ENCODE measurements at places on chromosomes 2 and 18.

DNA sequence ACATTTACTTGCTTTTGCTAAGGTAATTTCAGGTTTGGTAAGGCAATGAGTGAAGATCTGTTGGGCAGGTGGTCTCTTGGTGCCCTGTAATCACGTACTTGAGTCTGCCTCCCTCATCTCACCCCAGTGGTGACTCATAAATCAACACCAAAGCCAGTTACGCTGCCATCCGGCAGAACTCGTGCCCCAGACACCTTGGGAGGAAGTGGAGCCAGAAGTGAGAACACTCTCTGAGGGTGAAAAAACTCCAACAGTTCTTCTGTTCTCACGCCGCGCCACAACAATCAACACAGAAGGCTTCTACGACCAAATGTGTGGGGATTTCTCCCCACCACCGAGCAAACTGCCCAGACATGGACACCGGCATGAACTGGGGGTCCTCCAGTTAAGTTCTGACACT lies 206.2 kb downstream of the ARL4C start:
- no peak for DNase-seq

DNA sequence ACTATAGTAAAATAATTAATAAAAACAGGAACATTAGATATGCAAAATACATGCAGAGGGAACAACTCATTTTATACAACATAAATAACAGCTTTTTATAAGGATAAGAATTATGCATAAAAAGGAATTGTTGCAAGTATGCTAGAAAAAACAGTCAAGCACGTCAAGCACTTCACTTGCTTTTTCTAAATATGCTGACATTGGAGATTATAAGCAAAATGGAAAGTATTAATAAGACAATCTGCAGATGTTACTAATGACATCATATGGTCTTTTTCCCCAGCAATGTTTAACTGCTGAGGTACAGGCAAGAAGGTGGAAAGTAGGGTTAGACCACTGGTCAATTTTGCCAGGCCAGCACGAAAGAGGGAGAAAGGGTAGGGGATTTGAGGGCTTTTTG lies 111.7 kb downstream of the HIBCH start:
- no peak for DNase-seq

- DNase-seq, result no peak
Observed at GRCh38 chr2:190666895-190667294, 18.0 kb downstream of the NAB1 start.

DNA sequence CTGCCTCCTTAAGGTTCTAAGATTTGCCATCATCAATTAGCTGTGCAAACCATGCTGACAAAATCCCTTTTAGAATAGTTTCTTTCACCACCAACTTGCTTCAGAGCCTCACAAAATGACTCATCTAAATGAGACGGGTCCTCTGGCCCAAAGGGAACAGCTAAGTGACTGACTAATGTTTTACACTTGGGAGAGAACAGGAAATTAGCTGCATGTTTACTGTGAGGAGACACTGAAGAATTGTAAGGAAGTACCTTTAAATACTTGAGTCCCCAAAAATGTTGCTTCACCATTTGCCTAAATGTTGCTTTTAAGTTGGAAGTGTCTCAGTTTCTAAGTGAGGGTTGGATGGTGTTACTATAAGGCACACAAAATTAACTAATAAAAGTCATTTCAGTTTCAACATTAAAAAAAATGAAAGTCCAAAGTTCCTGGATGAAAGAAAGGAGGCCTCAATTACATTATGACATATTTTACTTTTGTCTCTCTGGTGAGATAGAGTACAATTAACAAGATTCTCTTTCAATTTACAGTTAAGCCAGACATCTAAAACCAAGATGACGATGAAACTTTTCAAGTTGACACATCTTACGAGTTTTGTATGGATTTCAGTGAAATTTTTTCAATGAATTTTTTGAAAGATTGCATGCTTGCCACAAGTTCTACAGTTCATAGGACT lies 229.1 kb upstream of the FN1 start:
- peak; percentile 77 for DNase-seq

GRCh38 chr2:100412881-100413321 lies 4.6 kb downstream of the CHST10 start:
- DNase-seq, result no peak

DNA sequence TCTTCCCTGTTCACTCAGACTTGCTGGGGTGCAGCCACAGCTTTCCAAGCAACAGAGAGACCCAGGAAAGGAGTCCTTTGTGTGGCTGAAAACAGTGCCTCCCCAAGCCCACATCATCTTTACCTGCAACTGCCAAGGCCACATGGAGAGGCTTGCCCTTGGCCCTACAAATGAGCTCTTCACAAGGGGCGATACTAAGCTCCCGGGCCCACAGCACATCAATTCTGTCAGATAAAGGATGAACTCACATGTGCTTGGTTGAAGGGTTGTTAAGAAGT lies 42.3 kb upstream of the SH3RF3 start:
- no peak for DNase-seq
